Fibroblast of upper back skin (primary cell): ENCODE measurements at places on chromosomes 11 and 22.

DNA sequence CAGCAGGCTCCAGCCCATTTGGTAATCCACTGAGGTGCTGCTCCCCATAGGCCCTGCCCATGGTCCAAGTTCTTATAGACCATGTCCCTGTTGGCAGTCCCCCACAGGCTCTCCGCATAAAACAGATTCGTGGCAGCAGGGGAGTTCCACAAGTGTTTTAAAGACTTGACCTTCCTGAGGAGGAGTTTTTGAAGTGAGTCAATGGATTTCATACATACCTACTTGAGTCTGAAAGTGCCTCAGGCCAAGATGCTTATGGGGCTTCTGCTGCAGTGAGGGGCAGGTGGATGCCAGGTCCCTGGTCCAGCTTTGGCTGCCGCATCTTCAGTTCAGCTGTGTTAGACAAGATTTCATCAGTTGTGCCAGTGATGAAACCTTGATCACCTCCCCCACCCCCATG lies 43.3 kb downstream of the CABIN1 start:
- DNase-seq, result peak; percentile 9

DNA sequence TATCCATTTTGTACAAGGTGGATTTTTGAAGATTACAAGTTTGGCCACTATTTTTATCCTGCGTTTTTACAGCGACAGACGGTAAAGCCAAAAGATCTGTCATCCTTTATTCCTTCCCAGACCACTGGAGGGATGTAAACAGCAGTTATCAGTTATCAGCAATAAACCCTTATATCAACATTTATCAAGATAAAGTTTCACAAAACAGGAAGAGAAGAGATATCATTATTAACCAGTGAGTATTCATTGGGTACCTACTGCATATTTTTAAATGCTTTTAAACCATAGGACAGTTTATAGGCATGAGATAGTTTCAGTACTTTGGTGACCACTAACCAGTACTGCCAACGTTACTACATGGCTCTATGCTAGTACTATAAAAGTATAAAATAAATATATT lies 5.9 kb upstream of the REXO2 start:
- DNase-seq, result no peak

GRCh38 chr11:80523057-80523456 lies 1082.2 kb upstream of the TENM4 start:
- DNase-seq, result no peak

- DNase-seq, result peak; percentile 16
Measured at GRCh38 chr22:20128902-20129746, 2.5 kb upstream of the ZDHHC8 start.

DNA sequence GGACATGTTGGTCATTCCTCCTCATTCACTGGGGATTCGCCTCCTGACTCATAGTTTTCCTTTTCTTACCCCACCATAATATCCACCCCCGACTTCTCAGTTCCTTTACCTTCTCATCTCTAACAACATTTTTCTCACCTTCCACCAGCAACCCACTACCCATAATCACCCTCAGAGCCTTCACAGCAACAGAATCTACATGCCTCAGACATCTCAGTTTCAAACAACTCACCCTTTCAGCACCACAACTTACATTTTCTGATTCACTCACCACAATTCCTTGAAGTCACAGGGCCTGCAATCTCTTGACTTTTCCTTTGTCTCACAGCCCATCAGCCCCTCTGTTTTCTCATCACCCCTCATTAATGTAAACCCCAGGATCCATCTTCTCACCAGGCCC lies 2.3 kb upstream of the MTNR1B start:
- no peak for DNase-seq

GRCh38 chr11:70580036-70580805 lies 181.9 kb downstream of the CTTN start:
- no peak for DNase-seq

GRCh38 chr11:8034604-8035190 lies 46.3 kb upstream of the TUB start:
- DNase-seq, result no peak

DNA sequence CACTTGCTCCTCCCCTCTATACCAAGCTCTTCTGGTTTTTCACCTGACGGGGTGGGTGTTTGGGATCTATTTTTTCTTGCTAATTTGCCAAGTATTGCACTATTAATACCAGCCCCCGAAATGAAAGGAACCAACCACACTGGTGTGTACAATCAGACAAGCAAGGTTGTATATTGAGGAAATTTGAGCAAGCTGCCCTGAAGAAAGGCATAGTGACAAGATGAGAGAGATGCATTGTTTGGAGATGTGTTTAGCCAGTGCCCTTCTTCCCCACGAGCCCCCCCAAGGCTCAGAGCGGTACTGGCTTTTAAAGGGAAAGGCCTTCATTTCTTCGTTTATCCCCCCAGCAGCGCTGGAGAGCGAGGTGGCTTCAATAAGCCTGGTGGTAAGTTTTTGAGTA lies 15.2 kb upstream of the GAS2L1 start:
- DNase-seq, result no peak

GRCh38 chr22:38745676-38746460 lies 9.9 kb downstream of the SUN2 start:
- DNase-seq, result no peak

DNA sequence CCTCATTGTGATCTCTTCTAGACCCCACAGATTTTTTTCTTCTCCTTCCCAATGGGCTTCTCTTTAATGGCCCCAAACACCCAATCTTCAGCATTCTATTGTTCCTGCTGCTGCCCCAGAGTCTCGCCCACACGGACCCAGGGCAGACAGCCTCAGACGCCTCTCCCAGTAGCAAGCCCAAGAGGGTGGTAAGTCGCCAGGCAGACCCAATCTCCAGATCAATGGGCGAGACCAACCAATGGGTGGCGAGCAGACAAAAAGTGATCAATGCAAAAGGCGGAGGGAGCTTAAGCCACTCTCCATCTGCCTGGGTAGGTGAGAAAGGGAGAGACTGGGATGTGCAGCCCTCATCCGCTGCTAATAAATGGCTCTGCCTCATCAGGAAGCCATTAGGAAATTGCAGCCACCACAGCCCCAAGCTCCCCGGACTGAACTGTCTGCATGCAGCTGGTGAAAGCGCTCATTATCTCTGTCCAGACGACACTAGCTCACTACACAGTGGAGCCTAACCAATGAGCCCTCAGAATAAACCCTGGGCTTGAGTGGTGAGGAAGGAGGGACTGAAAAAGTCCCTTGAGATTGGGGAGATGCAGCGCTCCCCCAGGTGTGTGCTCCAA lies 81.8 kb downstream of the ETS1 start:
- DNase-seq, result no peak

DNA sequence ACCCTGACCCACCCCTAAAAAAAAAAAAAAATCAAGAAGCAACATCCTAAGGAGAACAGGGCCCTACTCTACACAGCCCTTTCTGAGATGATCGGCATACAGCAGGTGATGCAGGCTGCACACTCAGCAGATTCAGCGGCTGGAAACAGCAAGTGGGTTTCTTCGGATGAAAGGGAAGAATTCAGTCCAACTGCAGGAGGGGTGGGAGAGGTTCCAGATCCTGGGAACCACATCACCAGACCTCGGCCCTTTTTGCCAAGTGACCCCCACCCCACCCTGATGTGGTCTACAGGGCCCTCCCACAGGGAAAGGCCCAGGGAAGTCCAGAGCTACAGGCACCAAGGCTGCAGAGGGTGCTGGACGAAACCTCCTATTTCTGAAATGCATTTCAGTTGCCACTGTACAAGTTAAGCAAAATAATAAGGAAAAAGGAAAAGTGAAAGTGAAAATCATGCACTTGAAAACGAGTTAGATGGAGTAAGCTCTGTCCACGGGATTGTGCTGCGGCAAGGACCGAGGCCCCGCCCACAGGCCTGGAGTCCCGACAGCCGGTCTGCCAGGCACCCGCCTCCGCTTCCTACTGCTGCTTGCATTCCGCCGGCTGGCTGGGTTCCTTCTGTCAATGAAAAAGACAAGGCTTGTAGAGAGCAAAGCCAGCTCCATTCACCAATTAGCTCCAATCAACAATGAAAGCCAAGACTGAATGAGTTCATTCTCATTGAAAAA lies 16.0 kb upstream of the PHLDA2 start:
- peak; percentile 80 for DNase-seq

DNA sequence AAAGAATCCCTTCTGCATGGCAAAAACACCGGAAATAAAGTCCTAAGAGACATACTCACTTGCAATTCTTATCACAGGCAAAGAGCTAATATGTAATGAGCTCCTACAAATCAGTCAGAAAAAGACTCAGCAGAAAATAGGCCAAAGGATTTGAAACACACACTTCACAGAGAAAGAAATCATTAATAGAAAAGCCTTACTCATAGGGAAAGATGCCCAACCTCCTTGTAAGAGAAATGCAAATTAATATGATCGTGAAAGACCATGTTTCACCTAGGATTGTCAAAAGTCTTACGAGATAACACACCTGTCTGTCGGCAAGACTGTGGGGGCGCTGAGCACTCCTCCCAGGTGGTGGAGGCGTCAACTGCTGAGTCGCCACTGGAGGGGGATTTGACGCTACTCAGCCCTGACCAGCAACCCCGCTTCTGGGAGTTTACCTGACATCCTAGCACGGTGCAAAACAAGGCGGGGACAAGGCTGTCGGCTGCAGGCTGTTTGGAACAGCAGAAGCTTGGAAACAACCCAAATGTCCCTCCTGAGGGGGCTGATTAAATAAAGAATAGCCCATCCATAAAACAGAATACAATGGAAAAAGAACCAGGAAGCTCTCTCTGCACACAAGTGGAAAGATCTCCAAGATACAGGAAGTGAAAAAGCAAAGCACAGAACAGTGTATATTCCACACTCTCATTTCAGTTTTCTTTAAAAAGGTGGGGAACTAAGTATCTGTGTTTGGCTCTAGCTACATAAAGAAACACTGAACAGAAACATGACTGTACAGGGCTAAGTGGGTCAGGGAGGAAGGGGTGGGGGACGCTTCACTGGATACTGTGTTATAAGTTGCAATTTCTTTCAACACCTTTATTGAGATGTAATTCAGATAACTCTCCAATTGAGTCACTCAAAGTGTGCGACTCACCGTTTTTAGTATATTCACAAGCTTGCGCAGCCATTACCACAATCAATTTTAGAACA lies 11.5 kb downstream of the CSNK1E start:
- peak; percentile 68 for DNase-seq

- no peak for DNase-seq
Measured at GRCh38 chr11:116539836-116540418, 232.9 kb downstream of the BUD13 start.

DNA sequence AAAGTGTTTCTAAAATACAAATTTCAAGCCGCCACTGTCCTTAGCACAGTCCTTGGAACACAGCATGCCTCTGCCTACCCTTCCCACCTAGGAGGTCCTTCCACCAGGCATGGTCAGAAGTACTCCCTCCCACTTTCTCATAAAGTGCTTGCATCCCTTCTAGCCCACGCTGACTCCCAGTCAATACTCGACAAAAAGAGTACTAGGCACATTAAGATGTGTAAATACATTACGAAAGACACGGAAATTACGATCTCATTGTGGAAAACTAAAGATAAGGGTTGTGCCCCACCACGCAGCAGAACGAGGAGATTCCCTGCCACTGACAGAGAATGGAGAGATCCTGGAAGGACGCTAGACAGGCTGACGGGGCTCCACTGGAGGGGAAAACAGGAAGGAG lies 13.5 kb downstream of the CHKA start:
- DNase-seq, result no peak

DNA sequence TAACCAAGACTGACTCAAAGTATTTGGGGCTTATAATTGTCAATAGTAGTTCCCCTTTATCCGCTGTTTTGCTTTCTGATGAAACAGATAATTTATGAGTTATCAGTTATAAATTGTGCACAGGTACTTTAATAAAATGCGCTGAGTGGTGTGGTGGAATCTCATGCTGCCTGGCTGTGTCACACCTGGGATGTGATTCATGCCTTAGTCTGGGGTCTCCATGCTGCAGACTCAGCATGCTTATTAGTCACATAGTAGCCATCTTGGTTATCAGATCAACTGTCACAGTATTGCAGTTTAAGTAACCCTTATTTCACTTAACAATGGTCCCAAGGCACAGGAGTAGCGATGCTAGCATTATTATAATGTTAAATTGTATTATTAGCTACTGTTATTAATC lies 995.2 kb downstream of the NTM start:
- no peak for DNase-seq

DNA sequence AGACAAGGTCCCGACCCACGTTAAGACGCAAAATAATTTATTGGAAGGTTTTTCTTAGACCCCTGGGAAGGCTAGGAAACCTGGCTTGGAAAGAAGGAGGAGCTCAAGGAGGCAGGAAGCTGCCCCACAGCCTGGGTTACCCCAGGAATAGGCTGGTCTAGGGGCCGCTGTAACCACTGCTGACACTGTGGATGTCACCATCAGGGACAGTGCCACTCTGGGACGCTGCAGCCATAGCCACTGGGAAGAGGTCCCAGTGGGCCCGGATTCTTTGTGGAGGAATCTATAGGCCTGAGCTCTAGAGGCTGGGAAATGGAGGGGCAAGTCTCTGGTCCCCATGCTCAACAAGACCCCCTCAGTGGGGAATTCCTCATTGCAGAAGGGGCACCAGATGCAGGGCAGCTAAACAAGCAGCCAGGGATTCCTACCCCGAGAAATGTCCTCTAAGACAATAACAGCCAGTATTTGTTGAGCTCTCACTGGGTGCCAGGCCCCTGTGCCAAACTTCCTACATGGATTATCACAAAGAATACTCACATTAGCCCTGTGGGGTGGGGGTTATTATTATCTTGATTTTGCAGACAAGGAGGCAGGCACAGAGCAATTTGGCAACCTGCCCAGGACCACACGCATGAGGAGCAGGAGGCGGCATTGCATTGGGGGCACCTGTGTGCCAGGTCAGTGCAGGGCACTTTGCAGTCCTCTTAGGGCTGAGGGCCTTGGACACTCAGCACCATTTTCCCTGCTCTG lies 19.5 kb upstream of the CHKA start:
- no peak for DNase-seq

GRCh38 chr11:7703740-7704139 lies 2.5 kb downstream of the OVCH2 start:
- no peak for DNase-seq

- no peak for DNase-seq
Measured at GRCh38 chr11:134503596-134503995, 91.6 kb upstream of the B3GAT1 start.

GRCh38 chr11:127622686-127623085 lies 622.1 kb upstream of the KIRREL3 start:
- DNase-seq, result no peak

- peak; percentile 49 for DNase-seq
Measured at GRCh38 chr22:35312198-35313059, 12.7 kb downstream of the TOM1 start.

GRCh38 chr22:24486501-24486921 lies 8.6 kb upstream of the UPB1 start:
- DNase-seq, result peak; percentile 98

DNA sequence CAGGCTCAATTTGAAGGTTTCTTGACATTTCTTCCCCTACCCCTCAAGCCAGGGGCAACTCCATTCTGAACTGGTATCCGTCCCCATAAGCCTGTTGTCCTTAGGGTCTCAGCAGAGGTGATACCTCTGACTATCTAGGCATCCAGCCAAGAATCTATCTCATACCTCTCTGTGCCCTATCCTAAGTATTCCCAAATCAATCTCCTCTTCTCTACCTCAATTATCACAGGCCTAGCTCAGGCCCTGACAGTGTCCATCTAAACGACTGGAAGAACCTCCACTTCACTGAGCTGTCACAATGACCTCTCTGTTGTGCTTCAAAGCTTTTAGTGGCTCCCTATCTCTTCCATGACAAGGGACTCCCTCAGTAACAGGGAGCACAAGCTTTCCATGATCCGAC lies 26.9 kb downstream of the HIRA start:
- no peak for DNase-seq

- DNase-seq, result peak; percentile 95
Measured at GRCh38 chr11:35111161-35112055, 27.6 kb upstream of the CD44 start.

GRCh38 chr22:19592464-19592863 lies 68.3 kb upstream of the CLDN5 start:
- no peak for DNase-seq
